ENCODE measurements at places on chromosomes 3 and 15.

DNA sequence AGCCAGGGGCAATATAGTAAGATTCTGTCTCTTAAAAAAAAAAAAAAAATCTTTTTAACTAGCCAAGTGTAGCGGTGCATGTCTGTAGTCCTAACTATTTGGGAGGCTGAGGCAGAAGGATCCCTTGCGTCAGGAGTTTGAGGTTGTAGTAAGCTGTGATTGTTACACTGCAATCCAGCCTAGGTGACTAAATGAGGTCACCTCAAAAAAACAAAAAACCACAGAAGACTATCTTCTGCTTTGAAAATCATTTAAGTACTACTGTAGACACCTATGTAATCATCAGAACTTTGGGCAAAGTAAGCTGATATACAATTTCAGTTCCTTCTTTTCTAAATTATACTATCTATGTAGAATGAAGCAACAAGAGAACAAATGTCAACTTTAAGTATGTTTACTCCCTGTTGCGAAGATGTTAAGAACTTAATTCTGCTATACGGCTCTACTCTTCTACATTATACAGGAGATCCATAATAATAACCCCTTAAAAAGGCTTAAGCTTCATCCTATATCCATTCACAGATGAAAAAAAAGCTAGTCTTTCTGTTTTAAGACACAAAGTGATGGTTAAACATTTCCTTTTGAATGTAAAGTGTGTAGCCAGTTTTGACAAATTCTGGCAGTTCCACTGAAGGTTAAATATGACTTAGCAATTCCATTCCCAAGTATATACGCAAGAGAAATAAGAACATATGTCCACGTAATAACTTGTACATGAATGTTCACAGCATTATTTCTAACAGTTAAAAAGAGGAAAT, 15.2 kb downstream of the DAZL start:
- DNase-seq = no peak

GRCh38 chr3:105891101-105891500, 22.3 kb upstream of the CBLB start:
- peak; percentile 27 for DNase-seq

DNA sequence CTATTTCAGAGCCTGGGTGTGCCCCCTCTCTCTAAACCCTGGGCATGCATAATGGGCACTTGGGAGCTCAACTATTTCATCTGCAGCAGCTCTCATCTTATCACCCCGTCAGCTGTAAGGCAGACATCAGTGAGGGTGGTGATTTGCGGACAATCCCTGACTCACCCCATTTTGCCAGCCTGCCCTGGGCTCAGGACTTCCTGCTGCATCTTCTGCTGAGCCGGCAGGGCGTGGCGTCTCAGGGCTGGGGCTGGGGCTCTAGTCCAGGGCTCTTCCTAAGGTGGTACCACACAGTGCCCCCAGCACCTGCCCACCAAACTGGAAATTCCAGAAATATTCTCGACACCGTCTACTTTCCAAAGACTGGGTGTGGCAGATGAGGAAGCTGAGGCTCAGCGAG, 925 bp upstream of the PSTPIP1 start:
- peak; percentile 84 for DNase-seq

- no peak for DNase-seq
Observed at GRCh38 chr15:63408524-63408923, 26.9 kb upstream of the CA12 start.

DNA sequence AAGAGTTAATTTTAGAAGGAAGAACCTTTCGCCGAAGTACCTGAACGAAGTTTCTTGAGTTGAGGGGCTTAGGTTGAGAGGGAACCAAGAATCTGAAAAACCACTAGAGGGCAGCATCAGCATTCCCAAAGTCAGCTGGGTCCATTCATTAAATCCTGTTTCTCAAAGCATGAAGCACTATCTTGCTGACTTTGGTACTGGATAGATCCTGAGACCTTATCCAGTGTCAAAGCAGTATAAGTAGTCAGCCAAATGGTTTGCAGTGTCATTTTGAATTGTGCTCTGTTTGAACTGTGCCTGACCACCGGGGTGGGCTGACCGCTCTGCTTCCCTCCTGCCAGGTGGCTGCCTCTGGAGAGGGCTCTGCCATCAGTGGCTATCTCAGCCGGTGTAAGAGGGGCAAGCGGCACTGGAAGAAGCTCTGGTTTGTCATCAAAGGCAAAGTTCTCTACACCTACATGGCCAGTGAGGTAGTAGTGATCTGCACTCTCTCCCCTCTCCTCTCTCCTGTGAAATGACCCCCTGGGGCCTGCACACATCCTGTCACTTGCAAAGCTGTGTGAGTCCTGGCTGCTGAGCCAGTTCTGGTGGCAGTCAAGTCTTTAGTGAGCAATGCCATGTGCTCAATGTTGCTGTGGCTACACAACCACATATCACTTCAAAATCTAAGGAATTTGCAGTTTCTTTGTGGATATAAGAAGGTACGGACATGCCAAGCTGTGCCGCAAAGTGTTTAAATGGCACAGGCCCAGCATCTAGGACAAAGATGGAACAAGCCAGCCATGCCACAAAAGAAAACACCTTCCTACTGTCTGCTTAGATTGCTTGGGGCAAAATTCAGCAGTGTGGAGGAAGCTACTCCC, 21.4 kb upstream of the NR2C2 start:
- DNase-seq = peak; percentile 59

DNA sequence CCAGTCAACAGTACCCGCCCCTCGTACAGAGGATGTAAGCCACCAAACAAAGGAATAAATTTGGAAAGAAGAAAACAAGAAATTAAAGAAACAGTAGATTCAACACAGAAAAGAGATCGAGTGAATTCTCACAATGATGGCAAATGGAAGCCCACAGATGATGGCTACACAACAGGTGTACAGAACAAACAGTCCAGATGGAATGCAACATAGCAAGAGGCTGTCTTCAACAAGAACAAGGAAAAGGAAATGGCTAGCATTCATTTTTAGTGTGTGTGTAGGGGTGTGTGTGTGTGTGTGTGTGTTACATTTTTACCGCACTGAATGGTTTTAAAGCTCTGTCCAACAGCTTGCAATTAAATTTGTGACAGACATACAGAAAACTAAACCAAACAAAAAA, 12.9 kb downstream of the NEDD4 start:
- DNase-seq = no peak

Data from activated naive CD4-positive, alpha-beta T cell treated with anti-CD3 and anti-CD28 coated beads for 36 hours (primary cell).